Neural progenitor cell (in vitro differentiated cells): ENCODE measurements at places on chromosomes 2 and 18. TPM values are rescaled to one million over a fixed set of nuclear protein-coding genes. Genes with fewer than 3 reads are reported as not detected.

The SLC4A5 gene
- 1.7 and 2.0 TPM in 2 replicates for total RNA-seq

The CHRND gene
- total RNA-seq, result 0.19 TPM in 1 of 2 replicates, not detected in the other

The TOGARAM2 gene
- total RNA-seq, result 0.04 and 0.62 TPM in 2 replicates

The CRACDL gene
- total RNA-seq, result 0.07 and 0.28 TPM in 2 replicates

The SERPINB8 gene
- 0.34 and 0.46 TPM in 2 replicates for total RNA-seq

- DNase-seq, result peak; percentile 17
Observed at GRCh38 chr2:32626639-32627221, 1.1 kb upstream of the TTC27 start.

DNA sequence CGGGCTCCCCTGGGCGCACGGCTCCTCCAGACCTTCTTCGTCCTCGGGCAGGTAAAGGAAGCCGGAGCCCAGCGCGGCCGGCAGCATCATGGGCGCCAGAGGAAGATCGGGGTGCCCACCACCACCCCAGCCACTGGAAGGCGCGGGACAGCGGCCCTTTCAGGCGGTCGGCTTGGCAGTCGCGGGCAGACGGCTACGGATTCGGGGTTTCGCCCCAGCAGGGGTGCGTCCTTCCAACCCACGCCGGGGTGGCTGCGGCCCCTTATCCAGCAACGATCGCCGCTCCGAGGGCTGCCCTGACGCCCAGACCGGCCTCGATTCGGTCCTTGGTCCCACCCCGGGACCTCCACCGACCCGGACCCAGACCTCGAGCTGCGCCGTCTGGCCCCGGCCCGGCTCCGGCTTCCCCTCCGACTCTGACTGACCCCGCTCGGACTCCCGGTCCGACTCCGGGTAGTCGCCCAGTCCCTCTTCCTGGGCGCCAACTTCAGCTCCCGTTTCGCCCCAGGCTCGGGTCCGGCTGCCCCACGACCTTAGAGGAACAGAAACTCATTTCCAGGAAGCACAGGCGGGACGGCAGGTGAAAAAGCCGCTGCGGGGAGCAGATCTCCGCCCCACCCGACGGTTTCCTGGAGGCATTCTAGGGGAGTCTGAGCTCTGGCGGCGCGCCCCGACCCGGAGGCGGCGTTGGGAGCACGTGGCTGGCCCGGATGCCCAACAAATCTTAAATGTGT, 30.2 kb upstream of the SSB start:
- DNase-seq, result no peak

GRCh38 chr18:10403708-10404107, 50.7 kb upstream of the APCDD1 start:
- DNase-seq, result peak; percentile 84

- DNase-seq, result no peak
Observed at GRCh38 chr2:217398101-217398500, 538.2 kb upstream of the TNP1 start.

DNA sequence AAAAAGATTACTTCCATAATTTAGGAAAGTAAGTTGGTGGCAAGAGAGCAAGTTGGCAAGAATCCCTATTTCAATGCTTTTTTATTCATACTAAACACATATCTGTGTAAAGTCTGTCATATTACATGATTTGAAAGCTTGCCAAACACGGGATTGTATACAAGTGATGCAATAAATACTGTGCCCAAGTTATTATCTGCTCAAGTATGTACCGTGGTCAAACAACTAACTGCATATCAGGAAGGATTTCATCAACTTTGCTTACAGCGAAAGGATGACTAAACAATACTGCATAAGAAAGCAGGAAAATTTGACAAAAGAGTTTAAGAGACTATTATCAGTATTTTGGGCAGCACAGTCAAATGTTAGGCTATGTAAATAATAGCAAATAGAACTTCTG, 69.6 kb upstream of the SCN1A start:
- no peak for DNase-seq

DNA sequence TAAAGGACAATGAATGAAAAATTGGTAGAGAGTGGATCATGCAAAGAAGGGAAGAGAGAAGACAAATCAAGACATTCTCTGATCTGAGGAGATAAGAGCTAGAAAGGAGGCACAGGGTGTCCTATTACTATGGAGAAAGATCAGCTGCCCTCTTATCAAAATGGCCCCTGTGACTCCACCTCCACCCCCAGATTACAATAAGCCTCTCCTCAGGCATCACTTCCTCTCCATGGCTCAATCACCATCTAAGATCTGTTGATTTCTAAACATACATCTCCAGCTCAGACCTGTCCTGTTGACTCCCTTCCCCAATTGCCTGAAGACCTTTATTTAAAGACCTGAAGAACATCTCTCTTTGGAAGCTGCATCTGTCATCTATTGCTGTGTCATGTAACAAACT, 43.2 kb downstream of the SP100 start:
- DNase-seq, result no peak

DNA sequence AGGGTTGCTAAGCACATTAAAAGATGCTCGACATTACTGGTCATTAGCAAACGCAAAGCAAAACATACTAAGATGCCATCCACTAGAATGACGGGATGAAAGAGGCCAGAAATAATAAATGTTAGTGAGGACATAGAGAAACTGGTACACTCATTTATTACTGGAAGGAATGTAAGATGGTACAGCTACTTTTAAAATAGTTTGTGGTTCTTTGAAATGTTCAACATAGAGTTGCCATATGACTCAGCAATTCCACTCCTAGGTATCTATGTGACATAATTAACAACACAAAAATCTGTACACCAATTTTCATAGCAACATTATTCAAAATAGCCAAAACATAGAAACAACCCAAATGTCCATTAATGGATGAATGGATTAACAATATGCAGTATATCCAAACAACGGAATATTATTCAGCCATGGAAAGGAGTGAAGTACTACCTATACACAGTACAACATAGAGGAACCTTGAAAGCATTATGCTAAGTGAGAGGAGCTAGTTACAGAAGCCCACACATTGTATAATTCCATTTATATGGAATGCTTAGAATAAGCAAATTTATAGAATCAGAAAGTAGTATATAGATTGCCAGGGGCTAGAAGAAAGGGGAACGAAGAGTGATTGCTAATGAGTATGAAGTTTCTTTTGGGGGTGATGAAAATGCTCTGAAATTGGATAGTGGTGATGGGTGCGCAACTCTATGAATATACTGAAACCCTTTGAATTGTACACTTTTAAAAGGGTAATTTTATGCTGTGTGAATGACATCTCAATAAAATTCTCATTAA, 61.9 kb upstream of the IL1R1 start:
- DNase-seq, result no peak

DNA sequence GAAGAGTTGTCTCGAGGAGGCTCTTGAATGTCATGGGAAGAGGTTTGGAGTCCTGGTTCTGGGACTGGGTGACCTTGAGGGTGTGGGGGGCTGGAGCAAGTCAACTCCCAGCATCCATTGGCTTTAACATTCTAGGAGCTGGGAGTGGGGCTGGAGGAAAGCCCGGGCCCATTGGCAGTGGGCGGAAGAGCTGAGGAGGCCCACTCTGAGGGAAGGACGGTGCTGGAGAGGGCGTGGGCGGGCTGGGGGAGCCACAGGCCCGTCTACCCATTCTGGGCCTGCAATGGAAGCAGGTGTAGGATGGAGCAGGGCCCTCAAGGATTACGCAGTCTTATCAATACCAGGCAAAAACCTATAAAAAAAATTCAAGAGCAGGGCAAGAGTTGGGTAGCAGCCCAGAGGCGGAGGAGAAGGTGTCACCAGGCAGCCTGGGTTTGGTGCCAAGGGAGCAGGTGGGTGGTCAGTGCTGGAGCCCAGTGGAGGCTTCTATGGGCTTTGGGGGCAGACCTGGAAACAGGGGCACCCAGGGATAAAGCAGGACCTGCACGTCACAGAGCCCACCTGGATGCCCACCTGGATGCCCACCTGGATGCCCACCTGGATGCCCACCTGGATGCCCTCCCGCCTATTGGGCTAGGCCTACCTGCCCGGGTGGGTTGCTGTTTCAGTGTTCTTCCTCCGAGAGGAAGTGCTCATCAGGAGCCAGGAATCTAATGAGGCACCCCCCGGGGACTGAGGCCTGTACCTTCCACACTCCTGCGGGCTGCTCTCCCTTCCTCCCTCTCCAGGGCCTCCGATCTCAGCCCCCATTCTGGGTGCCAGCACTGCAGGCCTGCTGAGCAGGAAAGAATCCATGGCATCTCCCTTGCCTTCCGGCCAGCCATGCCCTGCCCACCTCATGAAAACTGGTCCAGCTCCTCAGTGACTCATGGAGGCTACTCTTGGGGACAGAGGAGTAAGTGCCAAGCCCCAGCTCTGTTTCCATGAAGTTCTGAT, 71.3 kb downstream of the CTIF start:
- no peak for DNase-seq

DNA sequence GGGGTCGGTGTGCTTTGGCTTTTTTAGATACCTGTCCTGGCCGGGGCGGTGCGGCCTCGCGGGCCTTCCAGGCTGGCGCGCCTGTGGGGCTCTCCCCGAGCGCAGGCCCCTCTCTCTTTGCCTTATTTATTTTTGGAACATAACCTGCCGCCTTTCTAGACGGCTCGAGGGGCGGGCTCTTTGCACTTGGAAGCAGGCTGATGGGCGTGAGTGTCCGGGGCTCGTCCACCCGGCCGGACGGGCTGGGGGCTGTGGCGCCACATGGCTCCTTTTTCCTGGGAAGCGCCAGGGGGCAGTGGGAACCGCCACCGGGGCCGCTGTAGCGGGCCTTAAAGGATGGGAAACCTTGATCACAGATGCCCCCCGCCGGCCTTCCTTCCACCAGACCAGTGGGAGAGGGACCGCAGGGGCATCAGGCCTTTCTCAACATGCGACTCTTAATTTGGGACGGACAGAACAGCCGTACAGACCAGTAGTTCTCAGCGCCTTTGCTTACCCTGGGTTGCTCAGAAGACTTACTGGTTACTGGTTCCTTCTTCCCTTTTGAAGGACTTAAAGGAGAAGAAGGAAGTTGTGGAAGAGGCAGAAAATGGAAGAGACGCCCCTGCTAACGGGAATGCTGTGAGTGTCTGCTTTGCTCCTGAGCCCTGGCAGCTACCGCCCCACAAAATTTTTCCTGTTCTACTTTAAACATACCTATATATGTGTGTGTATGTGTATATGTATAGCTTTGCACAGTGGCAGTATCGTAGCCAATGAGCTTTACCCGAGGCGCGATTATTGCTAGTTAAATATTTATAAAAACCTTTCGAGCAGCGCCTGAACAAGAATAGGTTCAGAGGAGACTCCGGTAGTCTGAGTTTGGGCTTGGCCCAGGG, 2.7 kb downstream of the PTMA start:
- peak; percentile 58 for DNase-seq

GRCh38 chr18:50830544-50830943, 10.7 kb upstream of the MRO start:
- DNase-seq, result no peak

DNA sequence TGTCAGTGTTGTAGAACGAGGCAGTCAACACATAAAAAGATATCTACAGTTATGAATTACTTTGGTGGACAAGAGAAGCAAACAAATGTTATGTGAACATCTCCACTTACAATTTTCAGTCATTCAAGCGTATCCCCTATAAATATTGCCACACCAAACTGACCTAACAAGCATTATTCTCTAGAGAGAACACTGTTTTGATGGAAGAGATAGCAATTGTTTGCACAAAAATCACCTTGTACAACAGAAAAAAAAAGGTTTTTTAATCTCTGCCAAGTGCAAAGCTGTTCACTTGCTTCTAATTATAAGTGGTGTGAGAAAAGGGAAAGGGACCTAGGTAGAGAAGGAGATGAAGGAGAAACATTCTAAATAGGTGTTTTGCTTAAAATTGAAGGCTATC, 33.8 kb downstream of the PID1 start:
- DNase-seq, result no peak

GRCh38 chr2:37671816-37672103, 318 bp upstream of the CDC42EP3 start:
- no peak for DNase-seq

DNA sequence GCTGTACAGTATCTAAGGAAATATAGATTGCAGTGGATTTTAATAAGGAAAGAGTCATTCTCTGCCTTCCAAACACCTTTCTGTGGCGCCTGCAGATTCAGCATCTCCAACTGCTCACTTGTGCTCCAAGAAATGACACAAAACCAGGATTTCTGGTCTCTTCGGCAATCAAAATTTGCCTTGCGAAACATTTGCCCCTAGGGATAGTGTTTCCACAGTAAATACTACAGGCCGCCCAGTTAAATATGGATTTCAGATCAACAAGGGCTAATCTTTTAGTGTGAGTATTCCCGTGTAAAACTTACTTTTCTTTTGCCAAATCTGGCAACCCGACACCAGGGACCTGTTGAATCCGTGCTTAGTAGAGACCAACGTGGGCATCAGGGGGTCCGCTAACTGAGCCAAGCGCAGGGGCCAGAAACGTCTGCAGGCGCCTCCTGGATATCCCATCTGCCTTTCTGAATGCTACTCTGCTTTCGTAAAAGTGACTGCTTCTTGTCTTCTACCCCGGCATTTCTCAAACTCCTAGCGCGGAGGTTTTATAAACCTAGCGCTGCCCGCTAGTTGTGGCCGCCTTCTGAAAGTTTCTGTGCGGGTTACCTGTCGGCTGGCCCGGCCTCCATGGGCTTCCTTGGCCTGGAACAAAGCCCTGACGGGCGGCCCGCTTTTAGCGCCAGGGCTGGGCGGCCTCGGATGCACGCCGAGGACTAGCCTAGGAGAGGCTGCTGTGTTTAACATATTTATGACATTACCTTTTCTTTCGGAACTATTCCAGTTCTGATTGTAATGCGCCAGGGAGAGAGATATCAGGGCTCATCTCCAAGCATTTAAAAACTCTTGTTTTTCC, 2.5 kb downstream of the CYP1B1 start:
- DNase-seq, result peak; percentile 52

DNA sequence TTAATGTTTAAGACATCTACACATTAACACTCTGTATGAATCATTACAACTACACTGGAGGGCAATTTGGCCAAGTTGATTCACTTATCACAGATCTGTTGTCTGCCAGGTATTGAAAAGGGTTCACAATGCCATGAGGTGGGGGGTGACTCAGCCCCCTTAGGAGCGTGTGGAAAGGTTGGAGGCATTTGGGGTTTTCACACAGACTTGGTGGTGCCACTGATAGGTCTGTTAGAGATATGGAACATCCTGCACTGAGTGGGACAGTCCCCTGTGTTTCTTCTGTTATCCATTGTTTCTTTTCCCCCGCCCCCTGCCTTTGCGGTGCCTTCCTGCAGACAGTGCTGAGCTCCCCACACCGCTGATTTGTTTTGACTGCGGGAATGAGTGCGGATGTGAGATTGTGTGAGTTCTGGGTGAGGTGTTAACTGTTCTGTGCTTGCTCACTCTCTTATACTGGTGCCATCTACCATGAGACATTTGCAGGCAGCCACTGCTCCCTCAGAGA, 9.3 kb upstream of the TSN start:
- DNase-seq, result no peak

- no peak for DNase-seq
Observed at GRCh38 chr2:159034713-159035112, 66.3 kb downstream of the TANC1 start.

GRCh38 chr2:54605836-54606235, 117.6 kb upstream of the EML6 start:
- DNase-seq, result no peak

GRCh38 chr2:181780047-181780651, 99.8 kb upstream of the NEUROD1 start:
- DNase-seq, result no peak

GRCh38 chr2:32425719-32426141, 68.9 kb downstream of the BIRC6 start:
- no peak for DNase-seq
